IMR-90 (cell line): ENCODE measurements at places on chromosomes 1 and 21.

GRCh38 chr1:81437213-81437612, 363.5 kb upstream of the ADGRL2 start:
- no peak for DNase-seq

GRCh38 chr1:72636631-72637030, 354.3 kb upstream of the NEGR1 start:
- no peak for DNase-seq

DNA sequence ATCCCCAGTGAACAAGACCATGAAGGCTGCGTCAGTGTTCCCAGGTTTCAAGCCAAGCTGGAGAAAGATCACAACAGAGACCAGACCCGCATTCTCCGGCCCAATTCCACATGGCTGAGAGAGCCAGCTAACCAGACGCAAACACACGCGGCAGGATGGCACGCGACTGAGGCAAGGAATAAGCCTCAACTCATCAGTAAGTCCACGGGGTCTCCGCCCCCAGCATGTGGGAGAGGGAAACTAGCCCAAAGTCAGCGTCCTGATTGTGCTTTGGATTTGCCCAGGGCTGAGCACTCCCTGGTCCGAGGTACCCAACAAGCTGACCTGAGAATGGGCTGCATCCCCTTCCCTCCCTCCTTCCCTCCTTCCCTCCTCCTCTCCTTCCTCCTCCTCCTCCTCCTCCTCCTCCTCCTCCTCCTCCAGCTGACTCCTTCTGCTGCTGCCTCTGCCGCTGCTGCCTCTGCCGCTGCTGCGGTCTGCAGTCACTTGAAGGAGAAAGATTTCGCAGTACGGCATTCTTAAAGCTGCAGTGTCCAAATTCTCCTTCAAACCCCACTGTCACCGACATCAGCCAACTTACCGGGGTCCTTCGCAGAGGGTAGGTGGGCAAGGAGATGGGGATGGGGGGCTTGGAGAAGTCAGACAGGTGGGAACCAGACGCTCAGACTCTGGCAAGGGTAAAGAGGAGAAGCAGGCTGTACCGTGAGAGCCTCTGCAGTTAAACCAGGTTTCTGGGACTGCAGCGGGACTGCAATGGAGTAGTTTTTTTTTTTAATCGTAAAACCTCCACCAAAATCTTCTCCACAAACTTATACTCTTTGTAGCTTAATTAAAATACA, 33.0 kb upstream of the H6PD start:
- DNase-seq = peak; percentile 86

DNA sequence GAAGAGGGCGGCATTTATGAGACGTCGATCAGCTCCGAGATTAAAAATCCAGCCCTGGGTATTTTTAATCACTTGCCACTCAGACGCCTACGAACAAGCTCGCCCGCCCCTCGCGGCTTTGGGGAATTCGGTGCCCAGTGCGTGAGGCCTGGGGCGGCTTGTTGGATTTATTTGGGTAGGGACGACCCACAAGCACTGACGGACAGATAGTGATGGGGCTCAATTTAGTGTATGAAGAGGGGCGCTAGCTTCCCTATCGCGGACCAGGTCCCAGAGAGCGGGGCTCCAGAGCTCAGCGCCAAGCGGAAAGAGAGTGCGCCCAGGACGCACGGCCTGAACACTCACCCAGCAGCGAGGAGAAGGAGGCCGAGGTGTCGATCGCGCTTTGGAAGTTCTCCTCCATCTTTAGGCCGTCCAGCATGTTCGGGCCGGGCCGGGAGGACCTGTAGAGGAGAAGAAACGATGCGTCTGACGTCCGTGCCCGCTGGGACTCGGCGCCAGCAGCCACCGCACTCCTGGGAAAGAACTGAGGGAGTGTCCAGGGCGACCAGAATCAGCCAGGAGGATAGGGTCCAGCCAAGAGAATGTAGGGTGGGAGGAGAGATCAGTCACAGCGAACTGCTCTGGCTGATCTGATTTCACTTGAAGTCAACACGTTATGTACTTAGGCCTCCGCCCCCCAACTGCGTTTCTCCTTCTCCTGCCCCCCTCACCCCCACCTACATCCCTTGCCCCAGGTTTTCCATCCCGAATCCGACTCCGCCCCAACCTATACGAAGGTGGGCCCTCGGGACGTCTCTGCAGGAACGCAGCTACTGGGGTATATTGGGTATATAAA, 1.2 kb downstream of the LMX1A start:
- DNase-seq = no peak

DNA sequence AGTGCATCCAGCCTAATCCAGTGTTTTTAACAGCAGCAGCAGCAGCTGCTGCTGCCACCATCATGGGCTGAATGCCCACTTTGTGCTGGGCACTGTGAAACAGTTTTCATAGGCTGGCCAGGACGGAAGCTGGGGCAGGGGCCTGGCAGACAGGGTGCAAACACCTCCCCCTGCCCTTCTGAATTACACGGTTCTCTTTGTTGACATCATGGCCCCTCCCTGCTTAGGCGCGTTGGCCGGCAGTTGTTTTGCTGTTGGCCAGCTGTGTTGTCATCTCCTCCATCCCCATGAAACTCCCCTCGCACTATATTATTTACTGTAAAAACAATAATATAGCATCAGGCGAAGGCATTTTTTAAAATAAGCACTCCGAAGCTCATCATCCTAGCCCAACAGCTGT, 33.1 kb downstream of the PTPRU start:
- no peak for DNase-seq

DNA sequence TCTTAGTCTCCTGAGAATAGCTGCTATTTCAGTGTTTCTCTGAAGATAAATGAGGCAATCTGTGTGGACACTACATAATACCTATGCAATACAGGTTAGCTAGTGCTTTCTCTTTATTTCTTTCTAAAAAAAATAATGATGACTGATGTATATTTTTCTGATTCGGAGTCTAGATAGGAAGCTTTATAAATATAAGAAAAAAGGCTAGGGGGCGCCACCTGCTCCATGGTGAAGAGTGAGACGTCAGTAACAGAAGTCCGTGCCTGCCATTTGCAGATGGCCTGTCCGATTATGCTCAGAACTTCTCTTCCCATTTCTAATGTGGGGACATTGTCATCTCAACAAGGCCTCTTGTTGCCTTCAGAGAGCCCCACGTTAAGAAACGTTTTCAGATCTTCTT, 26.4 kb downstream of the QSOX1 start:
- DNase-seq = no peak
